NCI-H446 (cell line): ENCODE measurements at places on chromosomes 4 and X.

GRCh38 chrX:24242649-24243175 lies 71.2 kb downstream of the SUPT20HL2 start:
- DNase-seq: peak; percentile 64

DNA sequence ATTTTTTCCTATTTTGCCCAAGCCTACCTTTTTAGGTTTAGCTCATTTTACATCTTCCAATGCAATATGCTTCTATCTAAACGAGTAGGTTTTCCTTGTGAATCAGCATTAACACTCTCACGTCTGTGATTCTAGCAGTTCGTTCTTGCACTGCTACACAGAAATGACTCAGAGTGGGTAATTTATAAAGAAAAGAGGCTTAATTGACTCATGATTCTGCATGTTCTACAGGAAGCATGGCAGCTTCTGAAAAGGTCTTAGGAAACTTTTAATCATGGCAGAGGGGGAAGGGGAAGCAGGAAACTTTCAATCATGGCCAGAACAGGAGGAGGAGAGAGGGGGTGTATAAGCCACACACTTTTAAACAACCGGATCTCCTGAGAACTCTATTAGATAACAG lies 44.9 kb downstream of the SPANXN1 start:
- DNase-seq: no peak

DNA sequence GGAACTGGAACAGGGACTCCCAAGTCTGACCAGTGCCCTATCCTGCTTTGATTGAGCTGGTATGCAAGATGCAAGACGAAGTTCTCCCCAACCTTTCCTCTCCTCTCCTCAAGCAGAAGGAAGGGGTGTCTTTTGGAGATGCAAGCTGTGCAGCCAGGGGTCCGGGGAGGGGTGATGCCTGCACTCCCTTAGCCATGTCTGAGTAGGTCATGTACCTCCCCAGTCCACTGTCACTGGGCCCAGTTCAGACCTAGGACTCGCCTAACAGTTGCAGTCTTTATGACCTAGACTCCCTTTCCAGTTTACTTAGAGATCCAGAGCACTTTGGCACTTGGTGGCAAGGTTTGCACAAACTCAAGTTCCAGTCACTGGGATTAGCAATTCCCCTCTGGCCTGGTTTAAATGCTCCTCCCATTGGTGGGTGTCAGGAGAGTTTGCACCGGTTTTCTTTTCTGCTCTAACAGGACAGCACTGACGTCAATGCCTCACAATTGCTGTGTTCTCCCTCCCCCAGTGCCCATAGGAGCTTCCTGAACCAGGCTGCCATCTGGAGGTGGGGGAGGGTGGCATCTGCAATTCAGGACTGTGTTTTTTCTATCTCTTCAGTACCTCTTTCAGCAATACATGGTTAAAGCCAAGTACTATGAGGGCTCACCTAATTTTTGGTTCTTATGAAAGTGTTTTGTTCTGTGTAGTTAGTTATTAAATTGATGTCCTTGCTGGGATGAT lies 782.2 kb downstream of the ARAP2 start:
- DNase-seq: peak; percentile 4

DNA sequence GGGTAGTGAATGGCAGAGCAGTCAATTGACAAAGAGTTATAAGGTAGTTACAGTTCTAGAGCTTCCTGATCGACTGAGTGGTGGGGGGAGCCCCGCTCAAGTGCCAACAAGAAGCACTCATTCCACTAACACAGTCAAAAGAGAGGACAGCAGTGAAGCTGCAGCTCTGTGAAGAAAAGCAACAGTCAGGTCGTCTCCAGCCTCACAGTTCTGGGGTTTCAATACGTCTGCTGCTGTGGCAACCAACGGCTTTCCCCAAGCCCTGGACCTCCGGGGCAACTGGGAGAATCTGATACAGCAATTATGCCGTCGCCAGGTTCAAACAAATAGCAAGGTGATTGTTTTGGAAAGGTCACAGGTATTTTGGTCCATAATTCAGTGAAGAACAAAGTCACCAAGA lies 30.8 kb downstream of the GPM6B start:
- DNase-seq: no peak
